ENCODE measurements at places on chromosomes 5 and 9.

GRCh38 chr5:64147849-64148441 is 17.7 kb upstream of the RNF180 start:
- peak; percentile 35 for DNase-seq

DNA sequence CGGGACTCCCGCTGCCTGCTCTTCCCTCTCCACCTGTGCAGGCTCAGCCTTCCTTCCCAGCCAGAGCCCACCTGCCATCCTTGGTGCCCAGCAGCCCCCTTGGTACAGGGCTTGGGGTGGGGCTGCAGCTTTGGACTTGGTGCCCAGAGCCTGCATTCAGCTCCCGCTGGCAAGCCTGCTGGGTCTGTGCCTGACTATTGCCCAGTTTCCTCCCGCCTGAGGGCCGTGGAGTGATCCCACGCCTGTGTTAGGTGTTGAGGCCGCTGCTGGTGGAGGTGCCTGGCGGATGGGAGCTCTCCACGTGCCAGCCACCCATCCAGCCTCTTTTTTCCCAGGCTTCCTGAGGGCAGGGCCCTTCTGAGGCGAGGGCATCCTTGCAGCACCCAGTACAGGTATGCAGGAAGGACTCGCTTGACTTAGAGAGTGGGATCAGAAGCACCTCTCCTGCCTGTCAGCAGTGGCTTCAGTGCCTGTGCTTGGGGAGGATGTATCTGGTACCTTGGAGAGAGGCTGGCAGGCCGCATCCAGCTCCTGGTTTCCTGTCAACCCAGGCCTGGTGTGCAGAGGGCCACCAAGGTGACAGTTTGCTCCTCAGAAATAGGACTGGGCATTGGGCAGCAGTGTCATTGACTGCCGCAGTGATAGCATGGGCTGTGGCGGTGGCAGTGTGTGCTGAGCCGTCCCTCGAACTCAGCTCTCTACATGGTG is 7.8 kb downstream of the RXRA start:
- DNase-seq, result no peak

DNA sequence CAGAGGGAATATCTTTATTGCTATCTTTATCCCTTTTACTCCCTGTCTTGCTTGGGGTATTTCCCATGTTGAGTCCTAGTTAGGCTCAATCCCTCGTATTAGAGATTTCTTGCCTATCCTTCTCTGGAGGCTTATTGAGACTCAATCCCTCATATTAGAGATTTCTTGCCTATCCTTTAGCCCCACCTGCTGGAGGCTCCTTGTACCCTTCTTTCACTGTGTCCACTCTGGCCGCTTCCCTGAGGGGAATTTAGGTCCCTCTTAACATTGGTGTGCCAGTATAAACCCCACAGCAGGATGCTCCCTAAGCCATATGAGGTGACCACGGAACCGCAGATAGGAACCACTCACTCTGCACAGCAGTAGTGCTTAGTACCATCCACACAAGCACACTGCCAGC is 110.7 kb upstream of the MAMDC2 start:
- DNase-seq, result no peak

DNA sequence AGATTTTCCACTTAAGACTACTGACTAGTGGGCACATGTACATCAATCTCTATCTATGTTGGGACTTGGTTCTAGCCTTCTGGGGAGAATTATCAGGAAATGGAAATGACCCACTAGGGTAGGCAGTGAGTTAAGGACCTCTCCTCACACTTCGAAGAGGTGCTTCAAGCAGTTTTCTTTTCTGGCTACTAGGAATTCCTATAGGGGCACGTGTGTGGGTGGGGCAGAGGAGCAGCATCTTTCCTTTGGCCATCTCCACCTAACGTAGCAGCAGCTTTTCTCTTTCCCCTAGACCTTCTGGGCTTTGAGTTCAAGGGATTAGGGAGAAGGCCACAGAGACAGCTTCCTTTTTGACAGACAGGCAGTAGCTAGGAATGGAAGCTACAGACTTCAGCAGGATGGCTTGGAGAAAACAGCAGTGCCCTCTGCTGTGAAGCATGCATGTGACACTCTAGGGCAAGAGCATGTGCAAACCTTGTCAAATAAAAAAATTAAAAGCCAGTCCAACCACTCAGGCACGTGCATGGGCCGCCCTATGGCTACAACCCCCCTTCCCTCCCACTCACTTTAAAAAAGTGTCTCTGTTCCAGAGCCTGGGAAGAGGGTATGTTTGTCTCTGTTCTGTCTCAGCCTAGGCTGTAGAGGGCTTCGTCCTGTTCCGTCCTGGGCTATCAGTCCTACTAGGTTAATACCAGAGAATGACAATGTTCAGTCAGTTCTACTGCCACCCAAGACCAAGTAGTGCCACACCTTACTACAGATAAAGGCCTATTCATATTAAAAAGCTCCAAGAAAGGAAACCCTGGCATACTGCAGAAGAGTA is 8.7 kb upstream of the GFRA3 start:
- peak; percentile 66 for DNase-seq

- no peak for DNase-seq
Measured at GRCh38 chr5:173967241-173967640, 21.7 kb upstream of the C5orf47 start.

DNA sequence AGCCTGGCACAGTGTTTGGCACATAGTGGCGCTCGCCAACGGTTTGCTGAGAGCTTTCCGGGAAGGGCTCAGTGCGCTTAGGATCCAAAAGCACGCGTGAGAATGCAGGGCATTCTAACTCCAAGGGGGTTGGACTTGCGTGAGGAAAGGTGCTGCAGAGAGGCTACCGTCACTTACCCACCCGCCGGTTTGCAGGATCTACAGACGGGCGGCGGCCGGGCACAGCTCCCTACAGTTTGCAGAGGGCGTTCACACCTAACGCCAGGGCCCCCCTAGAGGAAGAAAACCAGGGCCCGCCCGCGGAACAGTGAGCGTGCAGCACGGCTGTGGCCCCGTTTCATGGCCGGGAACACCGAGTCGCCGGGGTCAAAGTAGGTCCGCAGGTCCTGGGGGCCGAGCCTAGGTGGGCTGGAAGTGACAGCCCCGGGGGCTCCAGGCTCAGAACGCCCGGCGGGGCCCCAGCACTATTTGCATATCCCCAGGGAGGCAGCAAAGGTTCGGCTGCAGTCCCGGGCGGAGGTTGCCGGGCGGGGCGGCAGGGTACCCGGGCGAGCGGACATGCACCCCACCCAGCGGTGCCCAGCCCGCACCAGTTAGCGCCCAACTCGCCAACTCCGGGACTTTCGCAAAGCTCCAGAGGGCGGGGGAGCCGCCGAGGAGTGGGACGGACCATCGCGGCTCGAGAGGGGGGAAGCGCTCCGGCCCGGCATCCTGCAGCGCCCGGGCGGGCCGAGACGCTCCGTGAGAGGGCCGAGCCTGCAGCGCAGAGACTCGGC is 526 bp upstream of the GALNT10 start:
- DNase-seq, result peak; percentile 71

GRCh38 chr5:72064801-72065570 is 42.3 kb upstream of the MAP1B start:
- no peak for DNase-seq

GRCh38 chr5:56142614-56143372 is 90.3 kb downstream of the ANKRD55 start:
- DNase-seq, result no peak

DNA sequence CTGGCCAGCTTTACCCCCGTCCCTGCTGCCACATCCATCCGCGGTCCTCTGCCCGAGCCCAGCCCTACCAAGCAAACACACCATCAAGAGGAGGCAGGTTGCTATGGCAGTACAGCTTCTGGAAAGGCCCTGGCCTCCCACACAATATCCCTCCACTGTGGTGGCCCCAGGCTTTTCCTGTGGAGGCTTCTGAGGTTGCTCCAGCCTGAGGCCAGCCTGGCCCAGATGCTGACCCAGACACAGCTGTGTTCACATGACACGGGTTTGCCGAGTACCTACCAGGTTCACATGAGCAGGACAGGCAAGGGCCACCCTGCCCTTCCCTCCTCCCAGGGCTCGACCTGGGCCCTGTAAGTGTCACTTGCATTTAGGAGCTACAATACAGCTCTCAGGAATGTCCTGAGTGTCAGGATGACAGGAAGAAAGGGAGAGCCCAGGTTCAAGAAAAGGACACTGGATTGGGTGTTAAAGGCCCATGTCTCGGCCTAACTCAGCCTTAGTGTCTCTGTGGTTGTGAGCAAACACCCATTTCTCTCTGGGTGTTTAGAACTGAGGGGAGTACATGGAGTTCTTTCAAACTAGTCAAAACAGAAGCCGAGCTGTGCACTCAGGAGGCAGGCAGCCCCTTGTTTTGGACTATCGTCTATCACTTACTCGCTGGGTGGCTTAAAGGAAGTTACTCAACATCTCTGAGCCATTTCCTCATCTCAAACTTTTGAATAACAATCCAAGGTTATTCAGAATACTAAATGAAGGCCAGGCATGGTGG is 40.2 kb downstream of the NAIF1 start:
- DNase-seq, result no peak

DNA sequence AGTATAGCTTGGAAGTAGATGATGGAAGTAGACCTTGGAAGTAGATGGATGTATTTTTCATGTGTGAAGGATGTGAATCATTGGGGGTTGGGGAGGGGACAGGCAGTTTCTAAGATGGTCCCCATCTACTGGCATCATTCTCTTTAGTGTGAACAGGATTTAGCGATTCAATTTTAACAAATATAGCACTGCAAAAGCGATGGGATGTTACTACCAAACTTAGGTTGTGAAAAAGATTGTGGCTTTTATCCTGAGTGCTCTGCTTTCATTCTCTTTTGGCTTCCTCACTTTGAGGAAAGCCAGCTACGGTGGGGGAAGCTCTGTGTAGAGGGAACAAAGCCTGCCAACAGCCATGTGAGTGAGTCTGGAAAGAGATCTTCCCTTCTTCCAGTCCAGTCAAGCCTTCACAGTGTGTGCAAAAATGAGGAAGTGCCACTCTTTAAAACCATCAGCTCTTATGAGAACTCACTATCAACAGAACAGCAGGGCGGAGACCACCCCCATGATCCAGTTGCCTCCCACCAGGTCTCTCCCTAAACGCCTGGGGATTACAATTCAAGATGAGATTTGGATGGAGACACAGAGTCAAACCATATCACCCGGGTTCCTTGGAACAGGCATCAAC is 441.4 kb downstream of the SH3GL2 start:
- no peak for DNase-seq

DNA sequence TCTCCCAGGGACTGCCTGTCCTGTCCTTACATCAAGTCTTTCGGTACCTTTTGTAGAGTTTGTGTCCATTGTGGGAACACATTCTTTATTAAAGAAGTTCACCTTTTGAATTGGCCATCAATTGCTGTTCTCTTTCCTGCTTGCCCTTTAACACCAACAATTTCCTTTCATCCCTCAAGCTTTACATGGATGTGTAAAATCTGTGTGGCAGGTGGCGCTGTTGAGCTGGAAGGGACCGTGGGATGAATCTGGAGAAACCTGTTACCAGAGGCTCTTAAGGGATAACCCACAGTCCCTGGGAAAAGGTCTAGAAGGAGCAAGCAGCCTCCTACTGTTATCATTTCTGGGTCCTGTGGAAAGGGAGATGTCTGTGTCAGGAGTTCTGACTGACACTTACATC is 7.9 kb upstream of the ZFP62 start:
- DNase-seq, result peak; percentile 79

DNA sequence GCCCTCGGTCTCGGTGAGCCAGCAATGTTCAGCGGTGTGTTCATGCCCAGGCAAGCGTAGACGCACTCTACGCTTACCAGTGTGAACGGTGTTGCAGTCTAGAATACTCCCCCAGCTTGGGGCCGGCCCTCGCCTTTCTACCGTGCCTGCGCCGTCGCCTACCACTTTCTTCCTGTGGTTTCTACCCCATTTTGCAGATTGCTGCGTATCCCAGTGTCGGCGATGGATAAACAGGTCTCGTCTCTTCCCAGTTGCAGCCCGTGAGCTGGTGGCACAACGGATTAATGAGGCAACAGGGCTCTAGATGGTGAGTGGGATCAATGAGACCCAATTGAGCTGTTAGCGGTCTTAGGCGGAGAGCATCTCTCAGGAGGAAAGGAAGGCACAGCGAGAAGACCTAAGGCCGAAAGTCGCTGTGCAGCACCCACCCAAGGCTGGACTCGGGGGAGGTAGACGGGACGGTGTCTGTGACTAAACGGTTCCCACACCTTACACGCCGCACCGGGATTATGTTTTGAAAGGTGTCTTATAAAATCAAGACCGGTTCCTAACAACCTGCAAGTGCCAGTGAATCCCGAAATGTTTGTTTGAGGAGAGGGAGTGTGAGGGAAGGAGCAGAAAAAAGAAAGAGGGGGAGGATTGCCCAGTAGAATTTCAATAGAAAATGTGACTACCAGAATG is 5.8 kb downstream of the OTP start:
- DNase-seq, result no peak

DNA sequence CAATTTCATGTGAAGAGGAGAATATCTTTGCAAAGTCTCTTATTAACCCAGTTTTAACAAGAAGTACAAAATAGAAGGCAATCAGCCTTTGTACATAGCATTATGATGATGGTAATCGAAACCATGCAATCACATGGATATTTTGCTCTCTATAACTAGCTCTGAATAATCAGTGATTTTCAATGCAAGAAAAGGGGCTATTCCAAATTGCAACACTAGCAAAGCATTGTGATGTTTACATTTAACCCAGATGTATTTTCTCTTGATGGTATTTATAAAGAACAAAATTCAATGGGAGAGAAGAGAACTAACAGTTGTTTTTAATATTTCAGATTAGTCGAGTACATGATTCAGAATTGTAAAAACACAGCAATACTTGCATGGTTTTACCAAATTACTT is 437.5 kb upstream of the DMAC1 start:
- no peak for DNase-seq

- DNase-seq, result no peak
Measured at GRCh38 chr5:65276178-65276890, 205.4 kb downstream of the ADAMTS6 start.

GRCh38 chr9:35899021-35899420 is 7.0 kb upstream of the HRCT1 start:
- DNase-seq, result no peak

DNA sequence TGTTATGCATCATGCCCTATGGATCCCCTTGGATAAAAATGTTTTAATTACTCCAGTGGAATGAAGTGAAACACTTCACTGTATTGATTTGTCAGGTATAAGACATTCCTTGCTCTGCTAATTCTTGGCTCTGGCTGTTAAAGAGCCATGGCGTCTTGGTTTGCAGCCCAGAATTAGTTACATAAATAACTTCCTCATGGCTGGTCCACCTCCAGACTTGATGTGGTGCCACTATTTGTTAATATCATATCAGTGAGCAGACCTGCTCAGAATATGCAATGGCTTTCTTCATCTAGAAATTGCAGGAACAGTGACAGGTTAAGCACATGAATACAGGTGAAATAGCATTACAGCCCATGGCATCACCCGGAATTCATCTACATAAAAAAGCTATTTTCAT is 446.9 kb upstream of the GRIN3A start:
- no peak for DNase-seq

- DNase-seq, result peak; percentile 86
Measured at GRCh38 chr9:130042885-130043653, at the start of gene FNBP1. FNBP1 (minus strand) TSS chr9:130043189; CDS start chr9:130042975, 214 bp downstream.

- DNase-seq, result no peak
Measured at GRCh38 chr5:96235008-96235910, 197.8 kb downstream of the PCSK1 start.

DNA sequence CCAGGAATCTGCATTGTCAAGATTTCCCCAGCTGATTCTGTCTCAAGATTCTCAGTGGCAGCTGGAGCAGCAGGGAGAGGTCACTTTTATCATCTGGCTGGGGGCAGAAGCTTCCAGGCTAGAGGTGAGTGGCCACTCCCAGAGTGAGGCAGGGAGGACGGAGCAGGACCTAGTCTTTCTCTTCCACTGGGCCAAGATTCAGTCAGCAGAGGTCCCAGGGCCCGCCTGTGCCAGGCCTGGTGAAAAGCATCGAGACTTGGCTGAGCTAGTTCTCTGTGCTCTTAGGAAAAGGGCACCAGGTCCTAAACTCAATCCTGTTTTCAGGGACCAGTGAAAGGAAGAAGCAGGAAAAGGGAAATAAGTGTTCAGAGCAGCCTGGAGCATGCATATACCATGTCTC is 46.6 kb downstream of the IRX1 start:
- no peak for DNase-seq
